Activated T-helper 2 cell treated with anti-CD3 and anti-CD28 coated beads, Interferon-gamma antibody, Interleukin-2, Interleukin-4, amounts not matched to agents 10 μg/mL and 5 μg/mL and 100 μg/mL, durations not matched to agents 14 hours and 24 hours and 36 hours (primary cell): ENCODE measurements at places on chromosomes 1 and 21.

GRCh38 chr1:93501399-93501798 lies 53.5 kb downstream of the FNBP1L start:
- no peak for DNase-seq

GRCh38 chr21:38729291-38729690 lies 76.4 kb upstream of the ETS2 start:
- no peak for DNase-seq

- no peak for DNase-seq
These were observed 24.2 kb downstream of the CEP170 start for GRCh38 chr1:243230914-243231313.

GRCh38 chr1:177338376-177338775 lies 167.6 kb downstream of the BRINP2 start:
- DNase-seq, result no peak

DNA sequence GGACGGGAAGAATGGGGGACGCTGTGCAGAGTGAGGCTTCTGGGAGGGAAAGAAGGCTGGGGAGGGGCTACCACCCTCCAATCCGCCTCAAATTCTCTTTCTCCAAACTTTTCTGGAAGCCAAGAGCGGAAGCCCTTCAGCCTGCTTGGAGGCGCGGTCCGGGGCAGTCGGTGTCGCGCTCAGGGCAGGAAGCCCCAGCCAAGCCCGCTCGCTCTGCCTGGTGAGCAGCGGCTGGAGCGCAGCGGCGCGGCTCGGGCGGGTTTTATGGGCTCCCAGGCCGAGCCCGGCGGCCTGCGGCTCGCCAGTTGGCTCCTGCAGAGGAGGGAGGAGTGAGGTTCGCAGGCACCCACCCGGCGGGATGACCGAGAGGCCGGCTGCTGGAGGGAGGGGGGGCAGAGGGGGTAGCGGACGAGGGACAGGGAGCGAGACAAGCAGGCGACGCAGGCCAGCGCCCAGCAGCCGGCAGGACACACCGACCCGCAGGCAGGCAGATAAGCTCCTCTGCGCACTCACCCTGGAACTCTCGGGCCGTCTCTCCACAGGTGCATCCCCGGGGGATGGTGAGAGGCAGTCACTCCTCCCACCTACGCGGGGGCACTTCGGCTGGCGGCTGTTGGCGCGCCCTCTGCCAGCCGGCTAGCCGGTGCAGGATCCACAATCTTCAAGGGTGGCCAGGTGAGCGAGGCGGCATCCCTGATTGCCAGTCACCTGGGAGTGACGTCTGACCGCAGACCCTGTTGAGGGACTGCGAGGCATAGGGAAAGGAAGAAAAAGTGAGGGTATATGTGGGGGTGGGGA lies at the start of gene AVPR1B:
AVPR1B (minus strand) TSS at position 238 of the 798 bp plus-strand sequence. CDS start 498 bp downstream, outside the sequence.
- DNase-seq, result no peak

DNA sequence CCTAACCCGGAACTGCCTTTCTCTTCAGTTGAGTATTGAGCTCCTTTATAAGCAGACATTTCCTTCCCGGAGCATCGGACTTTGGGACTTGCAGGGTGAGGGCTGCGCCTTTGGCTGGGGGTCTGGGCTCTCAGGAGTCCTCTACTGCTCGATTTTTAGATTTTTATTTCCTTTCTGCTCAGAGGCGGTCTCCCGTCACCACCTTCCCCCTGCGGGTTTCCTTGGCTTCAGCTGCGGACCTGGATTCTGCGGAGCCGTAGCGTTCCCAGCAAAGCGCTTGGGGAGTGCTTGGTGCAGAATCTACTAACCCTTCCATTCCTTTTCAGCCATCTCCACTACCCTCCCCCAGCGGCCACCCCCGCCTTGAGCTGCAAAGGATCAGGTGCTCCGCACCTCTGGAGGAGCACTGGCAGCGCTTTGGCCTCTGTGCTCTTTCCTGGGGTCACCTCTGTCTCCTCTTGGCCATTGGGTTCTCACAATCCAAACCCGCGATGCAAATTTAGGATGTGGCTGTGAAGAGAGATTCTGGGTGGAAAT lies 3.7 kb downstream of the OLIG2 start:
- DNase-seq, result no peak
